ENCODE measurements at places on chromosomes 2 and 18.

GRCh38 chr2:71151620-71152019, 21.2 kb downstream of the MPHOSPH10 start:
- no peak for DNase-seq

DNA sequence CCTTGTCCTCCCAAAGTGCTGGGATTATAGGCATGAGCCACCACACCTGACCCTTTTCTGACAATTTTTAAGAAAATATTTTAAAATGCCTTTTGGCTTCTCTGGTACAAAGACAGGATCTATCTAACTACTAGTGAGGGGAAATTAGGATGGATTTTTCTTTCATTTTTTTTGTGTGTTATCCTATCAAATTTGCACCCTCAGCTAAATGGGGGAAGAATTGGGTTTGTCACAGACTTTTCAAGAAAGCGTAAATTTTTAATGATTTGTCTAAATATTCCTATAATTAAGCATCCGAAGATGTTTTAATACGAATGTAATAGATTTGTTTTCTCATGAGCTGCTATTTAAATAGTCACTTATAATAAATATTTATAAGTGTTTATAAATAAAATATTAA, 340.0 kb upstream of the ETAA1 start:
- DNase-seq = no peak

- no peak for DNase-seq
Measured at GRCh38 chr18:12782521-12782920, 79.7 kb downstream of the PSMG2 start.

DNA sequence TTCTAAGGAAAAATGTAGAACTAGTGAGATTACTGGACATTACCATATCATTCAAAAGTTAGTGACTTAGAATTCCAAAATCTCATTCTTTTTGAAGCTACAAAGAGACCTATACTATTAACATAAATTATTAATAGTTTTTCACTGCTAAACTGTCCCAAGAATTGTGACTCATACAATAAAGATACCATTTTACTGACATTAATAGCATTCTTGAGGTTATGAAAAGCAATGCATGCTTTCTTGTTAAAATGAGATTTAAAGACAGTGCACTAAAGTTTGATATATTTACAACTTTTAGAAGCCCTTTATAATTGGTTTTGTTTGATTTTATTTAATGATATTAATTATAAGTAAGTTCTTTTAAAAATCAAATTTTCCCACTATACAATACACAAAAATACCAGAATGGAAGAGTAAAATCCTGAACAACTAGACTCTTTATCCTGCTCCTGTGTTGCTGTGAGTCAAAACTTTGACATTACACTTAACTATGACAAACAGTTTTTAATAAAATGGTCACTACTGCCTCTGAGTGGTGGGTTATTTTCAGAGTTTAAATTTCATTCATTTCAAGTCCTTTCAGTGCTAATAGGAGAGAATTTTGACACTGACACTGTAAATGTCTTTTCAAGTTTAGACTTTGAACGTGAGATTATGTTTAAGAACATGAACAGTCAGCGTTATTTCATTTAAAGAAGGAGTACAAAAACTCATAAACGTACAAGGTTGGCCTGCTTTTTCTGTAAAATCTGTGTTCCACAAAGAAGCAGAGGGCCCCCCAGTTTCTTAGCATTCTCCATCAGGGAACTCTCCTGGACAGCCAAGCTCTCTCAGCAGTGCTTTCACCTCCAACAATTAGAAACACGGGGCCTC, 54.5 kb downstream of the FAM124B start:
- DNase-seq = no peak

DNA sequence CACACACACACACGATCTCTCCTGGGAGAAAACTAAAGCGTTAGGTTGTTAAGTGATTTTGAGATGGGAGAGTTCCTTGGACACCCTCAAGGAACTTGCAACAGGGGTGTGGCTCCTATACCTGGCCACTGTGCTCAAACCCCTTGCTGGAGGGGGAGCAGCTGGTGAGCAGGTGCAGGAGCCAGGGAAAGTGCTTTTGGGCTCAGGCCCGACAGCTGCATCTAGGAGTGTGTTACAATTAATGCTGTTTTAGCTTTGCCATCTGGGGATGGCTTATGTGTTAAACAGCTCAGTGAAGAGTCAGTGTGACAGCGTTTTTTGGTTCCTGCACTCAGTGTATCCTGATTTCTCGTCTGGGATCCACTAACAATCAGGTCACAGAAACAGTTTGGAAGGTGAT, 510.8 kb downstream of the TRIB2 start:
- no peak for DNase-seq

DNA sequence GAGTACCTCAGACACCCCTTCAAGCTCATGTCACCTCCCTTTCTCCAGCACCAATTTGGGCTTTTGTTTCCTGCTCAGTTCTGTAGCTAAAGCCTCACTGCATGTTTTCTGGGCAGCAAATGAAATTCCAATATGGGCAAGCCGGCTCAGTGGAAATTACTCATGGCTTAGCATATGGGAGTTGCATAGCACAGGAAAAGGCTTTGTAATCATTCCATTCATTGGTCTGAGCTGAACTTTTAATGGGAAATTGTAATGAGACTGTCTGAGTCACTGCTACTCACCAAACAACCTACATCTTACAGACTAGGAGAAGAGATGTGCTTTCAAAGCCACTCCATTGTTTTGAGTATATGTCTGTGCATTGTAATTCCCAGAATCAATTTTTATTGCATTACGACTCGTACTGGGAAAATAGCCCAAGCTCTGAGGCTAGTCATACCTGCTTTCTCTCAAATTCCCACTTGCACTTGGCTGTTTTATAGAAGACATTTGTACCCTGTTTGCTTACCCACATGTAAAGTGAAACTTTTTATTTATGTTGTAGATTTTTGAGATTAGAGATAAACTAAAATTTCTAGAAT, 139.5 kb upstream of the LRATD1 start:
- DNase-seq = no peak

- no peak for DNase-seq
Measured at GRCh38 chr2:112480530-112481049, 1.4 kb upstream of the TTL start.

DNA sequence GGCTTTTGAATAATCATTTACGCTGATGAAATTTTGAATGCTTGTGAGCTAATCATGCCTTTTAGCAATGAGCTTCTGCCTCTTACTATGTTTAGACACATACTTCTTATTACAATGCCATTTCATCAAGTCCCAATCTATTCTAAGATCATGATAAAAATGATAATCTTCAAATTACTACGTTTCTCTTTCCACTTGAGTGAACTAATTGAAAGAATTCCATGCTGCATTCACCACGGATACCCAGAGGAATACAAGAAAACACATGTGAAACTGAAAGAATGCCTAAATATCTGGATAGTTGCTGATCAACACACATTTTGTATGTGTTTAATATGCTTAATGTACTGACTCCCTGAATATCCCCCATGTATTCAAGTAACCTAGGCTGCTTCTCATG, 62.3 kb downstream of the LRRTM4 start:
- DNase-seq = no peak

GRCh38 chr2:37617119-37617892, 54.1 kb downstream of the CDC42EP3 start:
- peak; percentile 68 for DNase-seq

DNA sequence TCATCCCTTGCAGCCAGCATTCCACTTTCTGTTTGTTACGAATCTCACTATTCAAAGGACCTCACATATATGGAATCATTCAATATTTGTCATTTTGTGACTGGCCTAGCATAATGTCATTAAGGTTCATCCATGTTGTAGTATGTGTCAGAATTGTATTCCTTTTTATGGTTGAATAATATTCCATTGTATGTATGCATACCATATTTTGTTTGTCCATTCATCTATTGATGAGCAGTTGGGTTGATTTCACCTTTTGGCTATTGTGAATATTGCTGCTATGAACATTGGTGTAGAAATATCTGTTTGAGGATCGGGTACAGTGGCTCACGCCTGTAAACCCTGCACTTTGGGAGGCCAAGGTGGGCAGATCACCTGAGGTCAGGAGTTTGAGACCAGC, 35.0 kb downstream of the PSMD14 start:
- DNase-seq = no peak

GRCh38 chr18:29912351-29912750, 1130.2 kb downstream of the DSC3 start:
- no peak for DNase-seq

DNA sequence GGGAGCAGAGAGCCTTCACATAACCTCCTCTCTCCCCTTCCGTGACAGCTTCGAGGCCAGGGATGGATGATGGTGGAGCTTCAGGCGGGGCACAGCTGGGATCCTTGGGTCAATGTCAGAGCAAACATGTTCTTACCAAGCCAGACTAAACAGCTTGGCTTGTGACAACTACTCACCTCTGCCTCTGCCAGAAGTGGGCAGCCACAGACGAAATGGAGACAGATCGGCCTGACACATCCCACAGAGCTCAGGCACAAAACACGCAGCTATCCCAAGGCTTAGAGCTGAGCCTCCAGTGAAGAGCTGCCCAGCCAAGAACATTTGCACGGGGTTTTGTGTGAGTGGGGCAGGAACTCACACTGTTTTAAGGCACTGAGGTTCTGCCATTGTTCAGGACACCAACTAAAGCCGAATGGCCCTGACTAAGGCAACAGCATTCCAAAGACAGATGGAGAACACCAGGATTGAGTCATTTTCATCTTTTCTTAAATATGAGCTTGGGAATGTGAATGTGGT, 12.8 kb downstream of the PXDN start:
- no peak for DNase-seq

DNA sequence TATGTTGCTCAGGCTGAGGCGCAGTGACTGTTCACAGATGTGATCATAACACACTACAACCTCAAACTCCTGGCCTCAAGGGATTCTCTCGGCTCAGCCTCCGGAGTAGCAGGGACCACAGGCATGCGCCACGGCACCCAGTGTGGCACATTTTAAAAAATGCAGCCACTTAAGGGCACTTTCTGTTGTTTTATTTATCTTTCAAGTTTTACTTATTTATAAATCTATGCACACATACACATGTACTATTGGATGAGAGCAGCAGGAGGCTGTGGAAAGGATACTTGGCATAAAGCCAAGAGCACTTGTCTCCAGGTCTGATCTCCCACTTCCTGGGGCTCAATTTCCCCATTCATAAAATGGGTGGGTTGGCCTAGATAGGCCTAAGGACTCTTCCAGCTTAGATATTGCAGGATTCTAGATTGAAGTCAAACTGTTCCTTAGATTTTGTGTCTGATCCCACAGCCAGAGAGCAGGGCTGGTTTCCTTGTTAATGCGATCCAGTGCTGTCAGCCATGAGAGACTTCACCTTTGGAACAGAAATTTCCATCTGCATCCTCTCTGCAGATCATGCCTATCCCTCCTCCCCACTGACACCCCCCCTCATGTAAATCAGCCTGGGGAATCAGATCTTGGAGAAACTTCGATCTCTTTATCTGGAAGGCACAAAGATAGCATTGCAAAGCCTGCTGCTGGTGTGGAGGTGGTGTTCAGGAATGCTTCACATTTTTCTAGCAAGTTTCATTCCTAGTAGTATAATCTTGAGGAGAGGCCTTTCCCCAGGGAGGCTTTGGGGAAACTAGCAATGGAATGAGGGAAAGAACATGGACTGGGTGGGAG, 24.7 kb downstream of the PCBP1 start:
- no peak for DNase-seq

DNA sequence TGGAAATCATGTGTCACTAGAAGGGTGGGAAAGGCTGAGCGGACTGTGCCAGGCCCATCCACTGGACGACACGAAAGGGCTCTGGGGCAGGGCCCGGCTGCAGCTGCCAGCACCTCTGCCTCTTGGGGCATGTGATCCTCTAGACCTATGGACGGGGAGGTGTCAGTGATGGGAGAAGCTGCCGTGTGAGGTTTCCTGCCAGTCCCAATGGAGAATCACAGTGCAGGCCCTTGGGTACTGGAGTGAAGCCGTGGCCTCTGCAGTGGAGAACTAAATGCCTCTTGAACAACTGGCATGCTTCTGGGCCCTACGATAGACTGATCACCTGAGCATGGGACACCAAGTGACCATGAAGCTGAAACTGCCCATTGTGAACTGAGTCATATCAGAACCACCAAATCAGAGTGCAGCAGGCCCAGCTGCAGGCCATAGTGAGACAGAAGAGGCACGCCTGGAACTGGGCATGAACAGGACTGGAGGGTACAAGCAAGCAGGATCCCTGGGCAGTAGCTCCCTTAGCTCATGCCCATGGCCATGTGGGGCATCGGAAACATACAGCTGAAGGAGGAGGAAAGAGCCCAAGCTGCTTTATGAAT, 18.8 kb upstream of the RHOB start:
- no peak for DNase-seq

Data from suppressor macrophage treated with lipopolysaccharide for 1 hour (primary cell).